ENCODE measurements at places on chromosomes 12 and 14.

- DNase-seq: no peak
Measured at GRCh38 chr12:56120158-56120846, 2.2 kb downstream of the ZC3H10 start.

DNA sequence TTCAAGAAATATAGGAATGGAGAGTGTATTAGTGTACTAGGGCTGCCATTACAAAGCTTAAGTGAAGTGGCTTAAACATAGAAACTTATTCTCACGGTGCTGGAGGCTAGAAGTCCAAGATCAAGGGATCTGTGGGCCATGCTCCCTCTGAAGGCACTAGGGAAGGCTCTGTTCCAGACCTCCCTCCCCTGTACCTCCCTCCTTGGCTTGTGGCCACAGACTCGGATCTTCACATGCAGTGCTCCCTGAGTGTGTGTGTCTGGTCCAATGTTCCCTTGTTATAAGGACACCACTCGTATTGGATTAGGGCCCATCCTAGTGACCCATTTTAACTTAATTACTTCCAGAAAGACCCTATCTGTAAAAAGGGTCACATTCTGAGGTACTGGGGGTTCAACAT is 225.6 kb downstream of the VRK1 start:
- no peak for DNase-seq

- DNase-seq: no peak
Measured at GRCh38 chr12:46369095-46369473, 3.5 kb downstream of the SLC38A2 start.

- no peak for DNase-seq
Measured at GRCh38 chr12:72271451-72272090, 599 bp upstream of the TRHDE start.

DNA sequence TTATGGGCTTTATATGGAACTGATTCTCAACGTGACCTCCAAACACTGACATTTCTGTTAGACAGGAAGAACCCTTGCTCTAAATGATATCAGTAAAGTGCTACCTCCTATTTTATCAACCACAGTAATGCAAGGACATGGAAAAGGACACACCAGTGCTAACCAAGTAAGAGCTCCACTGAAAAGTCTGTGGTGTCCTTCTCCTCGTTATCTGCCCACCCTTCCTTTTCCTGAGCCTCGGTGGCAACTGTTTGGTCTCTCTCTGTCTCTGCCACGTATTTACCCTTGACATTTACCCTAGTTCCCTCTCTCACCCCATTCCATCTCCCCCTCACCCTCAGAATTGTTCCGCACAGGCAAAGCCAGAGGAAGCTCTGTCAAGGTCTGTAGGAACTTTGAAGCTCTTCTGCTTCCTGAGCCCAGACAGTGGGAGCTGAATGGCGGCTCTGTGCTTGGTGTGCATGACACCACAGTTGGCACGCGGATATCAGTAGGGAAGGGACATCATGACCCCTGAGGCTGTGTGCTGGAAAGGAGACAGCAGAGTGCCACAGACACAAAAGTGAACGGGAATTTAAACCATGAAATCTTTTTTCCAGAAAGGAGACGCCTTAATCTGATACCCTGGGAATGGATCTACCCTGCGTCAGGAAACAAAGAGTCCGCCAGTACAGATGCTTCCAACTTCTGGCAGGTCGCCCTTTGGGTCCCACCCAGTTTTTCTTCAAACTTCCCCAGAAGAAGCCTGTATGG is 50.8 kb downstream of the NTN4 start:
- DNase-seq: no peak

DNA sequence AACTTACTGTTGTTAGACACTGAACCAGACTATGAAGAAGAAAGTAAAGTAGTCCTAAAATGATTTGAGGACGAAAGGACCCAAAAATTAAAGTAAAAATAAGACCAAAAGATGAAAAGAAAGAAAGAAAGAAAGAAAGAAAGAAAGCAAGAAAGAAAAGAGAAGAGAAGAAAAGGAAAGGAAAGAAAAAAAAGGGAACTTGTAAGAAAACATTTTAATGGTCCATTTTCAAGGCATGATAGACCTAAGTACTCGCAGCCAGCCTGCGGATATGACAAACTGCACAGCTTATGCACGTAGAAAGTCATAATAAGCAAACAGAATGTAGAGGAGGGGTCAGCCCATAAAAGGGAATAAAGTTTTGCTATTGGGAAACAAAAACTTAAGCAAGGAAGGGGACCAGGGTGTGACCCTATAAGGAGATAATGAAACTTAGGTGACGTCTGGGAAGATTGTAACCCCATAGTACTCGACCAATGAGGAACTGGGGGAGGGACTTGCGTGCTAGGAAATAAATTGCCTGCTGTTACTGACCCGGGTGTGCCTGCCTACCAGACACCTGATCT is 59.7 kb downstream of the APOBEC1 start:
- DNase-seq: no peak

GRCh38 chr12:41743835-41744234 is 400.8 kb downstream of the GXYLT1 start:
- DNase-seq: no peak

- no peak for DNase-seq
Measured at GRCh38 chr12:40137252-40137651, 31.4 kb upstream of the SLC2A13 start.

GRCh38 chr14:94681300-94682060 is 69.3 kb downstream of the SERPINA3 start:
- DNase-seq: no peak

DNA sequence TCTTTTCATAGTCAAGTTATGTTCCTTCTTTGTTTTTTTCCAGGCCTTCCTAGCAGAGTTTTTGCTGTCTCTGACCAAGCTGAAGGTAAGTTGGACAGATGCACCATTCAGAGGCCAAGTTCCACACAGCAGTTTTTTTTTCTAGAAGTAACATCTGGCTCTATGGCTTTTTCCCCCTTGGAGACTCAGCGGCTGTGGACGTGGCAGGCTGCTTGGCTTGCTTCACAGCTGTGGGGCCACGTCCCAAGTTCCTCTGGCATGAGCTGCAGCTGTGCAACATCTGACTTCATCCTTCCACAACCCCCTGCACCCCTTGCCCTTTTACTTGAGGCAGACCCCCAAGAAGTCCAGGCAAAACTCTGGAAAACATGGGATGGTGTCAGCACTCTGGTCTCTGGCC is 24.2 kb upstream of the RHOJ start:
- no peak for DNase-seq

GRCh38 chr14:91383439-91383838 is 34.2 kb downstream of the CCDC88C start:
- DNase-seq: no peak

DNA sequence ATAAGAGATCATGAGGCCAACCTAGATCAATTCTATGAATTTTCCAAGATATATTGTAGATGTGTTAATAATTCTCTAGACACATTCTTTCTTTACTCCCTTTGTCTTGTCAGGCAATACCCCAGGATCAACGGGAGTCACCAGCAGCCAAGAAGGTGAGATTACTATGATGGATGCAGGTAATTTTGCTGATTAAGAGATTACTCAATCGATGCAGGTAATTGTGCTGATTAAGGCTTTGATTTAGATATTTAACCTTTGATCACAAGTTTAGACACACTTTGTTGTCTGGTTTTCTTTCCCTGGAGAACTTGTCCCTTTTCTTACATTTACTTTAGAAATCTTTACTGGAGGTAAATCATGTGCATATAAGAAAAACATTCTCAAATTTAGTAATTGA is 134.3 kb upstream of the CNTN1 start:
- no peak for DNase-seq

DNA sequence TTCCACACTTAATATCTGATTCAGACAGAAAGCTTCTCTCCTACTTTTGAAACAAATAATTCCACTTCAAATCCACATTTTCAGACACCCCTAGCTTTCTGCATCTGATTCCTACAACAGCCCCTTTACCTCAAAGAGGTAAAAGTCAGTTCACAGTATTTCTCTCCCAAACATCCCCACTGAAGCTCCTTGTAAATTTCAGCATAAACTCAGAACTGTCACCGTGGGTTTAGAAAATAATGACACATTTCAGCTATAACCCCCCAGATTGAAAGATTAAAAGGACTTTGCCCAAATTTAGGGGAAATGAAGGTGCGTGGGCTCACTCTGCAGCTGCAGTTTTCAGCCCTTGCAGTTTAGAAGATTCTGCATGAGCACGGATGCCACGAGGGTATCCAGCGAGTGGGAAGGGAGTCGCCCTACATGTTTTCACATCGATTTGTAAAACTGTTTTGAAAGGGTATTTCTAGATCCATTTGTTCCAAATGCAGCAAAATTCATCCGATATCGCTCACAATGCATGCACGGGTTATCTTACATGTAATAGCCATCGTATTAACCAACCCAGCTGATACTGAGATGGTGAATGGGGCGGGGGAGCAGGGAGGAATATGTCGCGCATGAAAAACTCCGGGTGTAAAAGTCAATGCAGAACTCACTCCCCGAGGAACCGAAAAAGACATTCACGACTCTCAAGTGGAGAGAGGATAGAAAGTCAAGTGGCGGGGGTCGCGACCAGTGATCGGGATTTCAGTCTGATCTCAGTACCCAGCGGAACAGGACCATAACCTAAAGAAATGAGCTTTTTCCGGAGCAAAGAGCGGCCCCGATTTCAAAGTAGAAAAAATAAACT is 5.0 kb upstream of the CCND2 start:
- no peak for DNase-seq

- no peak for DNase-seq
Measured at GRCh38 chr14:96574633-96575632, 72.8 kb downstream of the PAPOLA start.

- DNase-seq: no peak
Measured at GRCh38 chr14:28776482-28777266, 10.1 kb downstream of the FOXG1 start.

- DNase-seq: no peak
Measured at GRCh38 chr12:131687346-131688125, 23.4 kb upstream of the SFSWAP start.

DNA sequence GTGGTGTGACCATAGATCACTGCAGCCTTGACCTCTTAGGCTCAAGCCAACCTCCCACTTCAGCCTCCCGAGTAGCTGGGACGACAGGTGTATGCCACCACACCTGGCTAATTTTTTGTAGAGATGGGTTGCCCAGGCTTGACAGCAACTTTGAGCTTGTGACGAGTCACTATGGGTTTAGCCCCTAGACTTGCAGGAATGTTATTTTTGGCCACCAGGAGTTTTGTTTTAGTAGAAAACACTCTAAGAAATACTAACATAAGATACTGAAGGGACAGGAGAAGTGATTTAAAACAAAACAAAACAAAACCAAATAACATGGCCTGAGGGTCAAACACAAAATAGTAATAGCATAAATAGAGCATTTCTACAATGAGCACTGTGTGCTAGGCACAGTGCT is 26.4 kb downstream of the SETD3 start:
- no peak for DNase-seq

DNA sequence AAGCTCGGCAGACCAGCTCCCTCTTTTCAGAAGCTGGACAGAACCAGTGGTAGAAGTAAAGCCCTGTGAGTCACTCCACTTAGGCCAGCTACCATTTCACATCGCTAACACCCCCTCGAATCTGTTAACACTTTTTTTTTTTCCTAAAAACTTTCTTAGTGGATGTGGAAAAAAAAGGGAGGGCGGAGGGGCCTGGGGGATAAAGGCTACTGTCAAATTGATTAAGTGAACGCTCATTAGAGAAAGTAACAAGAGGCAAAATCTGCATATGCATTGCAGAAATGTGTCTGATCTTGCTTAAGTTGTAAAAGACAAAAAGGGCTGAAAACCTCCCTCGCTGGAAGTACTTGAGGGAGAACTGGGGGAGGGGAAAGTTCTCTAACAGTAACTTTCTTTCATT is 86.6 kb upstream of the OTX2 start:
- DNase-seq: no peak

DNA sequence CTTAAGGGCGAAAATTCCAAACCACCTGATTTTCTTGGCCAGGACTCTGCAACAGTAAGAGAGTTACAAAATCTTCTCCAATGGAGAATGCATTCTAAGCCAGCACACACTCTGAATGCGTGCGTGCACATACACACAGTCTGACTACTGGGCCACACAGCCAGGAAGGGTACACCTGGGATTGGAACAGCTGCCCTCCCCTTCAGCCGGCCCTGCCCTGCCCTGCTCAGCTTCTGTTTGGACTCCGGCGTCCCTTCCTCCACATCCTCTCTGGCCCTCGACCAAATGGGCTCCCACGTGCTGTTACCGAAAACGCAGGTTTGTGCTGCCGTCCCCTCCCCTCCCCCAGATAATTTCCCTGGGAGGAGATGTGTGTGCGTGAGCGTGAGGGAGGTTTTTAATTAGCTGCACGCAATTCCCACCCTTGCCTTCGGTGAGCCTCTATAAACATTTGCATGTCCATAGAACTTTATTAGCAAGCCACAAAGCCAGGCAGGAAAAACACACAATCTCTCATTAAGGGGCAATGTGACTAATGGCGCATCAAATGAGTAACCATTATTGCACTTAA is 43.0 kb downstream of the CCNK start:
- DNase-seq: no peak

GRCh38 chr12:19937161-19937560 is 431.2 kb upstream of the PDE3A start:
- DNase-seq: no peak

DNA sequence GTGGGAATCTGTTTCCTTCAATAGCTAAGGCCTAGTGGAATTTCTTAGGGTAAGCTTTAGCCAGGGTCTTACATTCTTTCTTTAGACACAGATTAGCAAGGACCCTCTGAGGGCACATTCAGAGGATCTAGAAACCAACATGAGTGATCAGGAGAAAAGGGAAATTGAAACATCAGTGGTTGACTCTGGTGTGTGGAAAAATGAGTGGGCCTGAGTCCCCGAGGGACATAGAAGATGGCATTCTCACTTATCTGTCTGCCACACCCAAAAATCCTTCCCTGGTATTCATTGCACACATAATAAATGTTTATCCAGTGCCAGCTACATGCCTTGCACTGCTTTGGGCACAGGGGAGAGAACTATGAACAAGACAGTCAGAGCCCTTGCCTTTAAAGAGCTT is 82.9 kb downstream of the SSPN start:
- no peak for DNase-seq

DNA sequence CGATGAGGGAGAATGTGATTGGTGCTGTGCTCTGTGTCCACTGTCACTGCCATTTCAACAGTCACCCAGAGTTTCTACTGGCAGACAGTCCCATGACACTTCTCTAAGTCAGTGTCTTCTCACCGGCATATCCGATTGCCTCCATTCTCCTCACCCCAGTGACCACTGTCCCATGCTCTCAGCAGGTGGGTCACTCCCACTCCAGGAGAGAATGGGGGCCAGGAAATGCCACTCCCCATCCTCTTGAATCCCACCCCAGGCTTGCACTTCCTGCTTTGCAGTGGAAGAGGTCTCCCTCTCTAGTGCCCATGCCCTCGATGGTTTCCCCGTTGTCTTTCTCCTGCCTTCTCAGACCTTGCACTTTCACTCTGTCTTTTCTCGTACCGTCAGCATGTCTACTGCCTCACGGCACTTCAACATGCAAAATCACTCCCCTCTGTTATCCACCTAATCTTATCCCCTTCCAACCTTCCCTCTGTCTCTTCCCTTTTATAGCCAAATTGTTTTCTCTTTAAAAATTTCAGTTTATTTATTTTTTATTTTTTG is 2.2 kb upstream of the EP400 start:
- DNase-seq: no peak

GRCh38 chr12:92814584-92814983 is 111.8 kb downstream of the PLEKHG7 start:
- DNase-seq: no peak
